ENCODE measurements at places on chromosomes 6 and 20. TPM values are rescaled to one million over a fixed set of nuclear protein-coding genes. Genes with fewer than 3 reads are reported as not detected.

MGME1 gene
- polyA plus RNA-seq, result 40.1 TPM

DNA sequence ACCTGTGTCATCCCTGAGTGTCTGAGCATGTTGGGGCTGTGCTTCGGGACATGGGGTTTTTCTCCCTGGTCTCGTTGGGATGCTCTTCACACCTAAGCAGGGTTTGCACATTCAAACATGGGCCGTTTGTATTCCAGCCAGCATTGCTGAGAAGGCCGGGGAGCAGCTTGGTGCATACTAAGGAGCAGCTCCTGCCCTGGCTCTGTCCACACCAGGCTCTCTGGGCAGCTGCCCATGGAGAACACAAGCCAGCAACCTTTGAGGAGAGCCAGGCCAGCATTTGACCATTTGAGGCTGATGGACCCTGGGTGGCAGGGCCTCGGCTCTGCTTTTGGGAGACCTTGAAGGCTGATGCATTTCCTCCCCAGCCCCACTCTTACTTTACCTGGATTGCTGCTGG, 92.1 kb downstream of the PHACTR3 start:
- no peak for DNase-seq

DNA sequence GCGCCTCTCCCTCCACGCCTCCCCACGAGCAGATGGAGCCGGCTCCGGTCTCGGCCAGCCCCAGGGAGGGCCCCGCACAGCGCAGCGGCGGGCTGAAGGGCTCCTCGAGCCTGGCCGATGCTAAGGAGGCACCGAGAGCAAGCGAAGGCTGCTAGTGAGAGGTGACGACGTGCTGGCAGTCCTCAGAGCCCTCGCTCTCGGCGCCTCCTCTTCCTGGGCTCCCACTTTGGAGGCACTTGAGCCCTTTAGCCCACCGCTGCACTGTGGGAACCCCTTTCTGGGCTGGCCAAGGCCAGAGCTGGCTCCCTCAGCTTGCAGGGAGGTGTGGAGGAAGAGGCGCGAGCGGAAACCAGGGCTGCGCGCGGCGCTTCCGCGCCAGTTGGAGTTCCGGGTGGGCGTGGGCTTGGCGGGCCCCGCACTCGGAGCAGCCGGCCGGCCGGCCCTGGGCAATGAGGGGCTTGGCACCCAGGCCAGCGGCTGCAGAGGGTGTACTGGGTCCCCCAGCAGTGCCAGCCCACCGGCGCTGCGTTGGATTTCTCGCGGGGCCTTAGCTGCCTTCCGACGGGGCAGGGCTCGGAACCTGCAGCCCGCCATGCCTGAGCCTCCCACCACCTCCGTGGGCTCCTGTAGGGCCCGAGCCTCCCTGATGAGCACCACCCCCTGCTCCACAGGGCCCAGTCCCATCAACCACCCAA, 2.5 kb upstream of the TMEM14C start:
- DNase-seq, result no peak

RAET1G gene
- 1.6 TPM for polyA plus RNA-seq

DNA sequence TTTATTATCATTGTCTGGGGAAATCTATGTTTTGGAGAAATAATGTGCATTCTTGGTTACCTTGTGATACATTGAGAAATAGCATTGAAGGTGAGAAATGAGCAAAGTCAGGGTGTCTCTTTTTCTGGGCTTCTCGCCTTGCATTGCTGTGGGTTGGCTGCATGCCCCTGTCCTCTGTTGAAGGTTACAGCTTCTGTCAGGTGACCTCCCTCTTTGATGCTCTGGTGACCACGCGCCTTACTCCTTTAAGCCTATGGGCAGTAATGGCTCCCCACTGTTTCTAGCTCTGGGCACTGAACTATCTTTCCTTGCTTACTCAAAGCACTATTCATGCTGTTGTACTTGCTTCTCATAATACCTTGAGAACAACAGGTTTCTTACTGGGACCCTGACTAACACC, 14.6 kb downstream of the ADGRB3 start:
- no peak for DNase-seq

DNA sequence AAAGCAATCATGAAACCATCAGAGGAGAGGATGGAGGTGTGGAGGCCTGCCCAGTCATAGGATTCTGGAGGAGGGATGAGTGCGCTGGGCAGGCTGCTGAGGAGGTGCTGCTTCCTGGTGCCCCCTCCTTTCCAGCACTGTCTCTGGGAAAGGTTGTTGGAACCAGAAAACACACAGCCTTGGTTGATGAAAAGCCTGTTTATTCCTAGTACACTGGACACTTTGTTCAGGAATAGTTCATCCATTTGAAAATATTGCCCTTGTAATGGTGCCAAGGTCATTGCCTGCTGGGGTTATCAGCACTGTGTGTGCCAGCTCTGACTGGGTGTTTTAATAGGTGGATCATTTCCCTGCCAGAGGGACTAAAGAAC, 83.7 kb upstream of the ARMC2 start:
- DNase-seq, result no peak

SAMD5 gene
- 12.7 TPM for polyA plus RNA-seq

MEI4 gene
- polyA plus RNA-seq, result 1.6 TPM

PCMTD2 gene
- polyA plus RNA-seq, result 218 TPM

GRCh38 chr20:6558341-6558740, 209.1 kb upstream of the BMP2 start:
- no peak for DNase-seq

- no peak for DNase-seq
These were observed 292.6 kb upstream of the PREP start for GRCh38 chr6:105695461-105695860.

SLC26A8 gene
- polyA plus RNA-seq, result 0.27 TPM

MMP24 gene
- polyA plus RNA-seq, result 1.6 TPM

GRCh38 chr6:155108070-155108820, 113.1 kb downstream of the TIAM2 start:
- no peak for DNase-seq

GRCh38 chr6:37524025-37524969, 24.6 kb upstream of the CCDC167 start:
- no peak for DNase-seq

GRCh38 chr20:46229478-46230105, 78.7 kb downstream of the CDH22 start:
- no peak for DNase-seq

GRCh38 chr6:4446982-4447381, 311.6 kb upstream of the ECI2 start:
- DNase-seq, result no peak

GRCh38 chr6:75472885-75473284, 20.7 kb downstream of the FILIP1 start:
- no peak for DNase-seq

EFHC1 gene
- 63.2 TPM for polyA plus RNA-seq

BMP7 gene
- 73.3 TPM for polyA plus RNA-seq

GRCh38 chr20:62886709-62887058, 25.1 kb upstream of the TCFL5 start:
- no peak for DNase-seq

CGA gene
- polyA plus RNA-seq, result 3.5 TPM

DNA sequence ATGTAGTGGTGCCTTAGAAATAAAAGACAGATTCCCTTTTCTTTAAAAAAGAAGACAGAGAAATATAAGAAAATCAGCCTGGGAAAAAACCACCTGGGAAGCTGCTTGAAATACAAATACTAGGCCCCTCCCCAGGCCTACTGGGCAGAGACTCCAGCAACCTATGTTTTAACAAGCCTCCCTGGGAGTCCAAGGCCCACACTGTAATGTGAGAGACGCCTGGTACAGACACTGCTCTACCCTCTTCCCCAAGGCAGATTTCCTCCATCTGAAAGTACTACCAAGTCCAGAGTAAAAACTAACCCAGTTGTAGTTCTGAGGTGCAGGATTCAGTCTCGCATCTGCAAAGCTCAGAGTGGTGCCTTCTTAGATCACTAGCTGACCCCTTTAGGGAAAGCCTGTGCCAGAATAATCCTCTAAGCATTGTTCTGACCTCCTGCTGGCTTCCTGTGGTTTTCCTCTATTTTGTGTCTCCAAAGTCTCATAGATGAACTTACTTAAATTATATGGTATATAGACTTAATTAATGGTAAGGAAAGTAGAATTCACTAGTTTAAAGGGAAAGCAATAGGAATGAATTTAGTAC, 270.2 kb upstream of the SLC35B3 start:
- no peak for DNase-seq

GRCh38 chr6:106509420-106510089, 119.7 kb downstream of the RTN4IP1 start:
- DNase-seq, result no peak

- no peak for DNase-seq
These were observed 21.7 kb downstream of the MAP1LC3A start for GRCh38 chr20:34579979-34580940.

CTSZ gene
- 79.1 TPM for polyA plus RNA-seq

DNA sequence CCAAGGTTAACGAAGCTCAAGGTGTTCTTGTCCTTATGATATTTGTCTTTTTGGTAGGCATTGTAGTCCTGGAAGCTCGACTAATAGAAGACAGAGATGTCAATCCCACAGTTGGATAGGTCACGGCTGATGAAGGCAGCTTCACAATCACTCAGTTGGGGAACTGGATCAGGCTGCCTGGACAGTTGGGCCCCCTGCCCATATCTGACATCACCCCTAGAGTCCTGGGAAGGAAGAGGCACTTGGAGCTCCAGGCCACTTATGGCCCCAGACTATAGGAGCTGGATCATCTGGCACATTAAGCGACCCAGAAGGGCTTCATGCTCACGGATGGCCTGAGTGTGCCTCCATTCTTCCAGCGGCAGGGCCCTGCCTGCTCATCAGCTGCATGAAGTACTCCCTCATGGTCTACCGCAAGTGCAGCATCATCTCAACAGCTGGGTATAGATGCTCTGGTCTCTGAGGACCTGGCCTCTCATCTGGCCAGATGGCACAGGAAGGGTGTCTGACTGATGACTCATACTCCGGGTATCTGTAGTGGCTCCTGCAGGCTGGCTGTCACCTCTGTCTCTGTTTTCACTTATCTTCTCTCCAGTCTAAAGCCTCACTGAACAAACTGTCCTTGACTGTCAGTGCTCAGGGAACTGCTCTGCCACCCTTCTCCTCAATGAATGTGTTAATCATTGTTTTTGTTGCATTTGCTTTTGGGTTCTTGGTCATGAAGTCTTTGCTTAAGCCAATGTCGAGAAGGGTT, 29.2 kb upstream of the SSR1 start:
- no peak for DNase-seq

GRCh38 chr20:52410182-52410647, 218.6 kb upstream of the ZFP64 start:
- DNase-seq, result peak; percentile 40

GRCh38 chr6:56370561-56371211, 123.3 kb upstream of the COL21A1 start:
- DNase-seq, result no peak

GRCh38 chr20:46970937-46971630, 76.4 kb downstream of the EYA2 start:
- no peak for DNase-seq

SYTL3 gene
- 3.2 TPM for polyA plus RNA-seq

DNA sequence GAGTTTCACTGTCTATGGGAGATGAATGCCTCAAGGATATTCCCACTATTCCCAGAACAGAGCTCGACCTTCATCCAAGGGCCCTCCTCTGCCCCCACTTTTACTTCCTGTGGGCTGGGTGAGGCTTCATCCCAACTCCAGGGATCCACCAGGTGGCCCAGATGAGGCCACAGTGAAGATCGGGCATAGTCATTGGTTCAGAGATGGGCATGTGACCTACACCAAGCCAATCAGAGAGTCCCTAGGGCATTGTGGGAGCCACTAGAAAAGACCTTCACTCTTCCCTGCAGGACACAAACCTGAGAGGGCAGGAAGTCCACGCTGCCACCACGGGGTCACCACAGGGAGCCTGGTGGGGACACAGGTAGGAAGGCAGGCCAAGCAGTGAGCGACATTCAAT, 72.9 kb upstream of the SLC22A16 start:
- no peak for DNase-seq

GRCh38 chr20:54127855-54128574, 45.8 kb downstream of the CYP24A1 start:
- DNase-seq, result no peak

- DNase-seq, result no peak
These were observed 2.7 kb downstream of the PAX1 start for GRCh38 chr20:21707999-21708737.

- no peak for DNase-seq
These were observed 384.7 kb upstream of the ID4 start for GRCh38 chr6:19452495-19452894.

All from renal cortex interstitium (tissue), 15 donors.